ENCODE measurements at places on chromosomes 2 and 18. TPM values are rescaled to one million over a fixed set of nuclear protein-coding genes. Genes with fewer than 3 reads are reported as not detected.

The ID2 gene
- total RNA-seq: 91.7 TPM

The NAT8 gene
- not detected for total RNA-seq

The CPS1 gene
- 2.0 TPM for total RNA-seq

The HOXD13 gene
- not detected for total RNA-seq

All from temporal lobe (tissue), 4 donors.